Thoracic aorta endothelial cell (primary cell): ENCODE measurements at places on chromosomes 5 and 9. TPM values are rescaled to one million over a fixed set of nuclear protein-coding genes. Genes with fewer than 3 reads are reported as not detected.

Gene FUBP3
- total RNA-seq, result 40.3 and 46.7 TPM in 2 replicates

Gene SLC24A2
- under 0.01 and 0.14 TPM in 2 replicates for total RNA-seq

Gene SYK
- total RNA-seq, result not detected in 2 replicates

Gene MPDZ
- total RNA-seq, result 77.3 and 79.4 TPM in 2 replicates

Gene MRNIP
- 10.4 and 15.3 TPM in 2 replicates for total RNA-seq

Gene CCL27
- total RNA-seq, result not detected in 2 replicates

Gene ELOVL7
- total RNA-seq, result 0.07 and 0.13 TPM in 2 replicates

Gene BASP1
- total RNA-seq, result 82.9 and 92.2 TPM in 2 replicates

Gene FSTL4
- total RNA-seq, result not detected in 2 replicates

Gene ITGA2
- 178 and 213 TPM in 2 replicates for total RNA-seq

Gene CD74
- 0.13 and 1.0 TPM in 2 replicates for total RNA-seq

Gene ADCY2
- not detected in 2 replicates for total RNA-seq

Gene LHX6
- total RNA-seq, result under 0.01 and 0.29 TPM in 2 replicates

Gene BTNL8
- total RNA-seq, result not detected in 2 replicates

Gene SLCO6A1
- not detected in 2 replicates for total RNA-seq
